Neural crest cell (in vitro differentiated cells): ENCODE measurements at places on chromosomes 7 and 10. TPM values are rescaled to one million over a fixed set of nuclear protein-coding genes. Genes with fewer than 3 reads are reported as not detected.
A peak's percentile ranks its signal among the peaks of the same experiment; 100 is the strongest.

CCZ1B gene
- 55.8 and 72.0 TPM in 2 replicates for total RNA-seq

DNA sequence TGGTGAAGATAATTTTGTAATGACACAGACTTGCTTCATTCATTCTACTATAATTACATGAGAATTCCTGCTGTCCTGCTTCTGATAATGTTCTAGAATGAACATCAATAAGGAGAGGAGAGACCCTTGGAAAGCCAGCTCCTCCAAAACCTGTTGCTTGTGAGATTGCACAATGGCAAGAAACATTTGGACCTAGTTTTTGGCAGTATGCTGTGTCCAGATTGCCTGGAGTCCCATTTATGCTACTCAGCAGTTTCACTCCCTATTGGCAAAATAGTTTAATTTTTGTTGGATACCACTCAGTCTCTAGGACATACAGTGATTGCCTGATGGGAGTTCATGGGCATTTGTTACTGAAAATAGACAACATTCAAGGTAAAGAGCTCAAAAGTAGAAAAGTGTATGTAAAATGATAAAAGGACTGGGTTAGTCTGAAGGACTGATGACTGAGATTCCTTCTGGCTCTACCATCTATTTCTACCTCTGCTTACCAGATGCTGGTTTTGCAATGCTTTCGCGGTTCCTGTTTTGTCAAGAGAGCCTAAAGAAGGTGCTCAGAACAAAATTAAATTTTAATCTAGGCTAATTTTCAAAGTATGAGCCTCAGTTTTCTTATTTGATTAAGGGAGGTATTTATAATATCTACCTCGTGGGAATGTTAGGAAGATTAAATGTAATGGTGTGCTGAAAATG, 8.0 kb upstream of the ACTR3B start:
- DNase-seq, result no peak

GNGT1 gene
- total RNA-seq, result 0.65 and 1.0 TPM in 2 replicates

GRCh38 chr10:54434782-54435181, 366.2 kb downstream of the PCDH15 start:
- DNase-seq, result no peak

DRGX gene
- 0.18 and 0.19 TPM in 2 replicates for total RNA-seq

FOXP2 gene
- total RNA-seq, result 4.9 and 7.1 TPM in 2 replicates

DNA sequence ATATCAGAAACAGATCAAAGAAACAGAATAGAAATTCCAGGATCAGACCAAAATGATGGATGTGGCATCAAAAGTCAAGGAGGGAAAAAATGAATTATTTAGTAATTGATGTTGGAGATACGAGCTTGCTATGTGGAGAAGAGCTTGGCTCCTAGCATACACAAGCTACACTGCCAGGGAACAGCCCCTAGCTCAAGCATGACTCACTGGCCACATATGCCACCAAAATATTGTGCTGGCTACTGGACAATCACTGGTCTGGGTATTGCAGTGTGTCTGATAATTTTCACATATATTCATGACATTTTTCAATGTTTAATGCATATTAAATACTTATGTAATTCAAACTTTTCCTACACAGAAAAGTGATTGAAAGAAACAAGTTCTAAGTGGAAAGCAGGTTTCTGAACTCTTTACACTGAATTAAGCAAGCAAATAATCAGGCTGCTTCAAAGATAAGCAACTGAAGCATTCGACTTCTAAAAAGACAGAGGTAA, 59.3 kb downstream of the OAT start:
- no peak for DNase-seq

DNA sequence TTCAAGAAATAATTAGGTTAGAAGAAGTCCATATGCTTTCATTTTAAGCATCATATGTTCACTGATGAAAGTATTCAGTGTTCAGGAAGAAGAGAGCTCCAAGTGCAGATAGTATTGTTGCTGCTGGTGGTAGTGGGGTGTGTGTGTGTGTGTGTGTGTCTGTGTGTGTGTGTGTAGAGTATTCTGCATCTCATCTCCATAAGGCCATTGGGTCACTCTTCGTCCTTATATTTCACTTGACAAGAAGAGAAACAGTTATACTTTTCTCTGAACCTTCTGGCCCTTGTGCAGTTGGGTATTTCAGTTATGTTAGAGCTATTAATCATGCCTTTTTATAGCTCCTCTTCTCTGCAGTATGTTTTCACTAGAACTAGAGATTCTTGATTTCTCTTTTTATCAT, 26.2 kb downstream of the ADAM22 start:
- DNase-seq, result no peak

NEBL gene
- 8.4 TPM in 2 replicates for total RNA-seq

GRCh38 chr7:135620980-135621850, 41.1 kb upstream of the STMP1 start:
- peak; percentile 16 for DNase-seq

DNA sequence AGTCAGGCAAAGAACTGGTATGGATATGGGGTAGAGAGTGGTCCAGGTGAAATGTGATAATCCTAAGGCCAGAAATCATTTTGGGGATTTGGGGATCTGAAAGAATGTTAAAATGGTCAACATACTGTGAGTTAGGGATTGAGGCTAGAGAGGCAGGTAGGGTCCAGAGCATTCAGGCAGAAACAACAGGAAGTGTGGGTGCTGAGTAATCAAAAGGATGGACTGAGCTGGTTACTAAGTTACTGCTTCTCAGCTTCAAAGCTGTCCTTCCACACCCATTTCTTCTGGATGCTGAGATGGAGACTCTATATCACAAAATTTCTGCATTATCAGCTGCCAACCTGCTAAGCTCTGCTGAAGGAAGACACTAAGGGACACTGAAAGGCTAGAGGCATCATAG, 30.6 kb upstream of the PRKCQ start:
- no peak for DNase-seq

- no peak for DNase-seq
Observed at GRCh38 chr7:26686448-26686981, 177.9 kb downstream of the SKAP2 start.

TAF3 gene
- total RNA-seq, result 11.5 and 11.8 TPM in 2 replicates

FAM185A gene
- total RNA-seq, result 7.7 and 9.0 TPM in 2 replicates

GRCh38 chr7:82164813-82165212, 278.8 kb downstream of the CACNA2D1 start:
- no peak for DNase-seq

- no peak for DNase-seq
Observed at GRCh38 chr10:74084955-74085354, 65.7 kb downstream of the AP3M1 start.

DNA sequence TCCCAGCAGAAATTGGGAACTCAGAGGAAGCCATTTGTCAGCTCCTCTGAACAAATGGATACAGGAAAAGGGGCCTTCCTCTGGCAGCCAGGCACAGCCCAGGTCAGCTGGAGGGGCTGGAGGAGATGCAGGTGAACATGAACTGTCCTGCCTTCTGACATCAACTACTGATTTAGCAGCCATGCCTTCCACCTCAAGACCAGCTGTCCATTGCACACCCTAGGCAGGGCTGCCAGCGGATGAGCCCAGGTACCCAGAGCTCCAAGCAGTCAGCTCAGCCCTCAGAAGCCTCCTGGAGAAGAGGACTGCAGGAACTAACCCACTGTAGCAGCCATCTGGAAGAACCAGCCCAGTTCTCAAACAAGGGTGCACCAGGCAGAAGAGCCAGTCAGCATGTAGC, 44.1 kb upstream of the GDF10 start:
- no peak for DNase-seq

- DNase-seq, result no peak
Observed at GRCh38 chr10:17241611-17242333, 13.7 kb downstream of the VIM start.

GRCh38 chr10:86728056-86728455, 28.4 kb upstream of the BMPR1A start:
- DNase-seq, result no peak

GRCh38 chr7:41107938-41108448, 594.9 kb downstream of the INHBA start:
- no peak for DNase-seq

- DNase-seq, result no peak
Observed at GRCh38 chr7:151349507-151349853, 7.9 kb downstream of the NUB1 start.

AGR2 gene
- total RNA-seq, result not detected in 2 replicates

DNA sequence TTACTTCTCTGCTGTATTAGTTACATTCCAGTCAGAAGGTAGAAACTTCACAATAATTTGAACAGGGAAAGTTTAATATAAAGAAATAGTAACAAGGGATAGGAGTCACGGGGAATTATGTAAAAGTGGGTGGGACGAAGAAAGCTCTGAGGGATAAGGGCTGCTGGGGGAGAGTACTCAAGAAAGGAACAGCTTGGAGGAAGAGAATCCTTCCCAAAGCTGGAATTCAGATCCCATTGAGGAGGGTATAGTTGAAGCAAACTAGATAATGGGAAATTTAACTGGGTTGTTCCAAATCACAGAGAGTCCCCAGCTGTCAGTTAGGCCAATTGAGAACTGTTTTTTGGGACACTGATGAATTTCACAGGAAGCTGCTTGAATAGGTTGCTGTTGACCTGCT, 53.2 kb upstream of the MACC1 start:
- DNase-seq, result no peak

SYT15 gene
- 1.4 and 1.6 TPM in 2 replicates for total RNA-seq

NEUROD6 gene
- not detected in 2 replicates for total RNA-seq

GRCh38 chr7:18336626-18337025, 158.9 kb upstream of the HDAC9 start:
- DNase-seq, result no peak

GRCh38 chr10:127851661-127852194, 41.0 kb downstream of the CLRN3 start:
- no peak for DNase-seq

CASP7 gene
- total RNA-seq, result 16.6 and 17.4 TPM in 2 replicates

TFR2 gene
- total RNA-seq, result 1.7 and 2.4 TPM in 2 replicates

- DNase-seq, result no peak
Observed at GRCh38 chr10:75211007-75211691, 553 bp downstream of the VDAC2 start.

ARF5 gene
- 151 and 160 TPM in 2 replicates for total RNA-seq

GRCh38 chr7:3206771-3207191, 94.3 kb upstream of the SDK1 start:
- DNase-seq, result no peak

GRCh38 chr10:71713135-71714030, 6.2 kb downstream of the C10orf105 start:
- DNase-seq, result no peak

PLAU gene
- 3.5 and 4.2 TPM in 2 replicates for total RNA-seq

GRCh38 chr7:150406567-150407421, 27.7 kb downstream of the ZNF775 start:
- no peak for DNase-seq

DNA sequence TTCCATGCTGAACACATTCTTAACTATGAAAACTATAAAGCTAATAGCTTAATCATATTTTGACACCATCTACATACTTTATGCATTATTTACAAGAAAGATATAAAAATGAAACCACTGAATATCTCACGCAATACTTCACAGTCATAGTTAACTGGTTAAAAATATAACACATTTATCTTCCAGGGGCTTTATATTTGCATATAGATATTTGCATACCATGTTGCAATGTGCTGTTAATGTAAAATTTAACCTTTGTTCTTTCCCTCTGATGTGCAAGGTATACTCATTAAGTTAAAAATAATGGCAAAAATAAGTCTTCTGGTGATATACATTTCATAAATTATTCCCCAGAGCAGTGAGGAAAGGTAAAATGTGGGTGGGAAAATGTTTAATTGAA, 76.9 kb upstream of the MGMT start:
- DNase-seq, result no peak

GRCh38 chr10:34895977-34896376, 80.9 kb upstream of the PARD3 start:
- no peak for DNase-seq

- no peak for DNase-seq
Observed at GRCh38 chr7:135169964-135170273, 588 bp downstream of the CYREN start.

DNA sequence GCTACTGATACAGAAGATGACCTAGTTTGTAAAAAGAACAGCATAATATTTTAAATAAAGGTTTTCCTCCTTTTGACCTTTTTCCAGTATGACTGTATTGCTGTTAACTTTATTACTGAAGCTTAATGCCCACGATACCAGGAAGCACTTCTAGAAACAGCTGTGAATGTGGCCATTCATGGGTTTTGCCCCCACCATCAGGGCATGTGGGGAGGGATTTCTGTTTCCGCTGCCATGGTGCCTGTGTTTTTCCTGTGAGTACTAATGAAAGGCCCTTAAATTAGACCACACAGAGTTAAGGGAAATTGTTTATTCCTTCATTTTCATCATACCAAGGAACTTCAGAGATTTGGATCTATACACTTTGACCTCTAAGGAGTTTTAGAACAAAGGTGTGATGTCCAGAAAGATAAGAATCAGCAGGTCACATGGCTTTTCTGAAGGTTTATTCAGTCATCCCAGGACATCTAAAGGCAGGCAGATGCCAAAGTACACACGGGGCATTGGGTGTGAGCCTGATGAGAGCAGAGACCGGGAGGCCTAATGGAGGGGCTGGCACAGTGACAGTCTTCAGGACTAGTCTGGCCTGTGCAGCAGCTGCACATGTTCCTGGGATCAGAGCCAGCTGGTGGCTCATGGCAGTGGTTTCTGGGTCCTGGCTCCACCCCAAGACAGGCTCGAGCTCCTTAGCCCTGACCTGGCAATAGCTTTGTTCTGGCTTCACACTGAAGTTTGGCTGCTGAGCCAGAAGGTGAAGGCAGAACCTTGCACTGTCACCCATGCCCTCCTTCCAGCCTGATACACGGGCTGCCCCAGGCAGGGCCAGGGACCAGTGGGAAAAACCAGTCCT, 190.9 kb downstream of the REEP3 start:
- no peak for DNase-seq

- no peak for DNase-seq
Observed at GRCh38 chr10:17648243-17649035, 4.5 kb downstream of the STAM start.

DNA sequence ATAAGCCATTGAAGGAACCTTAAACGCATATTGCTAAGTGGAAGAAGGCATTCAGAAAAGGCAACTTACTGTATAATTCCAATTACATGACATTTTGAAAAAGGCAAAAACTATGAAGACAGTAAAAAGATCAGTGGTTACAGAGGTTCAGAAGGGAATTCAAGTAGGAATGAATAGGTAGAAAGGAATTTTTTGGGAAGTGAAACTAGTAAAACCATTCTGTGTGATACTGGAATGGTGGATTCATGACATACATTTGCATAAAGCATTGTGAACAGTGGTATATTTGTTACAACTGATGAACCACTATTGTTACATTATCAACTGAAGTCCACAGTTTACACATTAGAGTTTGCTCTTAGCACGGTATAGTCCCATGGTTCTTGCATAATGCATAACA, 114.2 kb upstream of the GPR22 start:
- no peak for DNase-seq

CNNM1 gene
- total RNA-seq, result 1.6 and 2.0 TPM in 2 replicates

GRCh38 chr10:70115948-70116682, 16.5 kb downstream of the AIFM2 start:
- DNase-seq, result peak; percentile 51

STMP1 gene
- 58.9 and 62.2 TPM in 2 replicates for total RNA-seq

ADARB2 gene
- 1.6 and 1.8 TPM in 2 replicates for total RNA-seq
